LNCaP clone FGC (cell line): ENCODE measurements at places on chromosomes 3 and 15.

DNA sequence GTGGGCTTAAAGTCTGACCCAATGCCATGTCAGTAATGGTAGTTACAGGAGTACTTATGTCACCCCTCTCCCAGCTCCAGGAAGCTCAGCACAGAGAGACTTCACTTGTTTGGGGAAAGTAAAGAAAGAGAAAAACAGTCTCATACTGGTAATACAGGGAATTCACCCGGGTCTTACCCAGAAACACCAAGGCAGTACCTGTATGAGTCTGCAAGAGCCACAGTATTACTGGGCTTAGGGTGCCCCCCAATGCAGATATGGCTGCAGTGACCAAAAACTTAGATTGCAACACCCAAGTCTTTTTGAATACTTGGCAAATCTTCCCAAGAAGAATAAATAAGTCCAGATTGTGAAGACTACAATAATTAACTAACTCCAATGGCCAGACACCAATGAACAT lies 622.1 kb downstream of the IGSF11 start:
- no peak for DNase-seq

- DNase-seq: no peak
These were observed 10.0 kb upstream of the ISLR2 start for GRCh38 chr15:74120426-74120825.

DNA sequence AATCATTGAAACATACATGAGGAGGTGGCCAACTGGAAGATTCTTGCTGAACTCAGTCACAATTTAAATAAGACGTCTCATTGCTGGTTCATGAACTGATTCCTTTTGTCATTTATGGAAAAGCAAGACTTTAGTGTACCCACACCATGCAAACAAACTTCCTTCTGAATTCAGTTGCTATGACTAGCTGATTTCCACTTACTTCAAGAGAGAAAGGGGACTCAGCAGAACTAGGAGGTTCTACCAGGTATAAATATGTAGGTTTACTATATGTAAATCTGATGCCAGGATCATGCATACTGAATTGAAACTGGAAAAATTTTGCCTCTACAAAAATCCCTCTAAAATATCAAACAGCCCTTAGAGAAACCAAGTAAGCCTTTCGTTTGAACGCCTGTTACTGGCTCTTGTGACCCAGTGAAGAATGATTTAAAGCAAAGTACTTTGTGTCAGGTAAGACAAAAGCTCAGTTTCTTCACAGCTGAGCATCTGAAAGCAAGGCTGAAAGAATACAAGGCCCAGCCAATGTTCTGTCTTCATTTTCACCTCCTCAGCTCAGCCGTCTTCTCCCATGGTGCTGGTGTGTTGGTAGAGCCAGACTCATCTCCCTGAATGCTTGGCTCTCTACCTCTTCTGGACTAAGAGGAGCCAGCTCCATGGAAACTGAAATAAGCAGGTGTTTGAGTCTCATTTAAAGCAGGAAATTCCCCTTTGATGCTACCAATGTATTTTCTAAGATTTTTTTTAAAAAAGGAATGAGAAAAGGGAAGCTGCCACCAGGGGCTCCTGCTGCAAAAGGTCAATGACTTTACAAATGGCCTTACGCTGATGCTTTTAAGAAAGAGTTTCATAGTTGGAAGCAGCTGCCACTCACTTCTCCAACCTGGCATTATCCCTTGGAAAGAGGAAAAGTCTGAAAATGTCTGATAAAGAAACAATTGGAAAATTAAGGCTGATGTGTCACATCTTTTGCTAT lies 301.6 kb downstream of the EFHB start:
- DNase-seq: no peak

GRCh38 chr15:72133211-72133610 lies 15.0 kb downstream of the SENP8 start:
- no peak for DNase-seq

- DNase-seq: no peak
These were observed 72.7 kb upstream of the PLXNA1 start for GRCh38 chr3:126910231-126910630.
